ENCODE measurements at places on chromosomes 1 and 21.

DNA sequence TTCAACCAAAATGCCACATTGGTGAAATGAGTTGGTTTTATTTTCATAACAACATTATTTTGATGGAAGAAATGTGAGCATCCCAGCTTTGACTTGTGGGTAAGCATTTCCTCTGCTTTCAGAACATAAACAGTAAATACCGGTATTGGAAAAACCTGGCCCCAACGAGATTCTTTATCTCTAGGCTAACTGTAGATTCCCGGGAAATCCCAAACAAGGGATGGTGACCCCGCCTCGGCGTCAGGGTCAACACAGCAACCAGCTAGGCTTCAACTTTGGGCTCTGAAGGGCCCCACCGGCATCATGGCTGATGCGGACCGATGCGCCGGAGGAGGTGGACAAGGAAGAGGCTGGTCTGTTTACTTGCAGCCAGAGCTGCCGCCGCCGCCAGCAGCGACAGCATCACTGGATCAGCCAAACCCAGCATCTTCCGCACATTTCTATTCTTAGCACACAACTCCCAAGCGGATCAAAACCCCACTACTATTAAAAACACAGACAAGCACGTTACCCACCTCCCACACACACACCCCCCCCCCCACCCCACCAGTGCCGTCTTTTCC is 1.1 kb downstream of the AKT3 start:
- no peak for DNase-seq

DNA sequence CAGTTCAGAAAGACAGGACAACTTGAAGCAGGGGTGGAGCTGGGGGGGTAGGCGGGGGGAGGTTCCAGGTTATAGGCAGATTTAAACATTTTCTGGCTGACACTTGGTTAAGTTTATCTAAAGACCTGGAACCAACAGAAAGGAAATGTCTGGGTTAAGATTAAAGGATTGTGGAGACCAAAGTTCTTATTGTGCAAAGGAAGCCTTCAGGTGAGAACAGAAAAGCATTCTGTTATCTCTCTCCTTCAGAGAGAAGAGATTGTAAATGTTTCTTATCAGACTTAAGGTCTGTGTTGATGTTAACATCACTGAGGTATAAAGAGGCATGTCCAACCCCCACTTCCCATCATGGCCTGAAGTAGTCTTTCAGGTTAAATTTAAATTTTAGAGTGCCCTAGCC is 3.7 kb upstream of the ACADM start:
- no peak for DNase-seq

GRCh38 chr1:153293851-153294250 is 18.9 kb downstream of the PGLYRP3 start:
- no peak for DNase-seq

- peak; percentile 70 for DNase-seq
Measured at GRCh38 chr1:153805042-153805745, 30.0 kb downstream of the SLC27A3 start.

GRCh38 chr1:111737216-111738132 is 1.7 kb downstream of the INKA2 start:
- DNase-seq: no peak

GRCh38 chr1:244599937-244600350 is 53.0 kb upstream of the DESI2 start:
- no peak for DNase-seq

DNA sequence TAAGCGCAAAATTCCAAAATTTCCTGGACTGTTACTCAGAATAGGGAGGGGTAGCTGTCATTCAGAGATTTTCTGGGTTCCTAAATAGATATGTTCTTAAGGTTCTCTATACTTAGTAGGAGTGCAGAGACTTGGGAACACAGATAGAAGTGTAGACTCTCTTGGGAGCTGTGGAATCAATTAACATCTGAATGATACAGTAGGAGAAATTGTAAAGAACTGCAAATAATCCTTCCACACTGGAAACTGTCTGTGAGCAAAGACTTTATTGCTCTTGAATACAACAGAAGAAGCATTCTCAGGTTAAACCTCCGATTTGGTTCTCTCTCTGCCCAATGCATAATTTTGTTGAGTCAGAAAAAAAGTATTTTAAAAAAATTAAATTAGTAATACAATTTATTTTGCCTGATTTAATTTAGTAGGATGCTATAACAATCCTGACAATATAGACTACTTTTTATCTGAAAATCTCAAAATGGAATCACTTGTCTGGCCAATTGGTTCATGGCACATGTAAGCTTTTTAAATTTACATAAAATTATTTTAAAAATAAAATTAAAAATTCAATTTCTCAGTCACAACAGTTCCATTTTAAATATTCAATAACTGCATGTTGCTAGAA is 1754.3 kb downstream of the PLA2G4A start:
- DNase-seq: no peak

GRCh38 chr1:205565799-205566198 is 61.3 kb downstream of the CDK18 start:
- no peak for DNase-seq

DNA sequence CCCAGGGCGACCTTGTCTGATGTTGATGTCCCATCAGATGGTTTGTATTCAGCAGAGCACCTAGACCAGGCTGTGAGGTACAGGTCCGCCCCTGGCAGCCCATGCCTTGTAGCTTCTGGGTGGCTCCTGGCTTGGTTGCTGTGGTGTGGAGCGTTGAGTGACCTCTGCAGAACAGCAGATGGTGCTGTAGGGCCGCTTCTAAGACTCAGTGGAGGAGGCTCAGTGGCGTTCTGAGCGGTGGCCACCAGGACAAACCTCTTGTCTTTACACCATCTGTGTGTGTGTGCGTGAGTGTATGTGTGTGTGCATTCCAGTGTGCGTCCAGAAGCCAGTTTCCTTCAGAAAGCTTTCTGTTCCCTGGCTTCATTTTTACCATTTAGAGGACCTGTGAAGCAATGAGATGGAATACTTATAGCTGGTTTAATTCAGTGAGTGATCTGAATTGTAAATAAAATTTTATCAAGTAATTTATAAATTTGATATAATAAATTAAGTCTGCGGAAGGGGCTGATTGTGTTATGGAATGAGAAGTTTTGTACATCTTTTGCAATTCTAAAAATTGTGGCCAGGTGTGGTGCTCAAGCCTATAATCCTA is 66.1 kb downstream of the ADARB1 start:
- DNase-seq: peak; percentile 22

- peak; percentile 10 for DNase-seq
Measured at GRCh38 chr1:211738691-211739301, 63.4 kb upstream of the NEK2 start.

DNA sequence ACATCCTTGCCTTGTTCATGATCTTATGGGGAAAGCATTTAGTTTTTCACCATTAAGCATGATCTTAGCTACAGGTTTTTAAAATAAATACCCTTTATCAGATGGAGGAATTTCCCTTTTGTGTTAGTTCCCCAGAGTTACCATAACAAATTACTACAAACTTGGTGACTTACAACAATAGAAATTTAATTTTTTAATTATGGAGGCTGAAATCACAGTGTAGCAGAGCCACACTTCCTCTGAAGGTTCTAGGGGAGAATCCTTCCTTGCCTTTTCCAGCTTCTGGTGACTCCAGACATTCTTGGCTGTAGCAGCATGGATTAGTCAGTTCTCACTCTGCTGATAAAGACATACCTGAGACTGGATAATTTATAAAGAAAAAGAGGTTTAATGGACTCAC is 18.5 kb downstream of the MIGA1 start:
- DNase-seq: no peak

DNA sequence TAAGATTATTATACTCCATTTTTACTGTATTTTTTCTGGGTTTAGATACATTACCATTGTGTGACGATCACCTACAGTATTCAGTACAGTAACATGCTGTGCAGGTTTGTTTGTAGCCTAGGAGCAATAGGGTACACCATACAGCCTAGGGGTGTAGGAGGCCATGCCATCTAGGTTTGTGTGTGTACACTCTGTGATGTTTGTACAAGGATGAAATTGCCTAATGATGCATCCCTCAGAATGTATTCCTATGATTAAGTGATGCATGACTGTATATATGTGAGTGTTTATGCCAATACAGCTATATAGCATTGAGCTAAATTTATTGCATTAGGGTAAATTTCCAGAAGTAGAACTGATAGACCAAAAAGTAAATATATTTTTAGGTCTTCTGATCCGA is 23.3 kb downstream of the TUFT1 start:
- no peak for DNase-seq
